K562 (cell line): ENCODE measurements at places on chromosomes 16 and 17.
A peak's percentile ranks its signal among the peaks of the same experiment; 100 is the strongest.

DNA sequence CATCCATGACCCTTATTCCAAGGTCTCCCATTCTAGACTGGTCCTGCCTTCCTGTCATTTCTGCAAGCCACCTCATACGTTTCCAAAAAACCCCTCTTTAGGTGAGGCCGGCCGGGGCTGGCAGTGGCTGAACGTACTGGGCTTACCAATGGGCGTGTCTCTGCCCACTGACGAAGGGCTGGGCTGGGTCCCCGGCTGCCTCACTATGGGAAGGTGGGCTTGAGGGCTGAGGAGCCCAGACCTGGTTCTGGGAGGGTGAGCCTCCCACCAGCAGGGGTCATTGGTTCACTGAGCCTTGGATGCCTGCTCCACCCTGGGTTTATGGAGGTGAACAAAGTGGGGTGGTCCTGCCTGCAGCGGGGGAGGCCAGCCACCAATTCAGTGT, 19.9 kb downstream of the KDM8 start:
- no peak for DNase-seq

DNA sequence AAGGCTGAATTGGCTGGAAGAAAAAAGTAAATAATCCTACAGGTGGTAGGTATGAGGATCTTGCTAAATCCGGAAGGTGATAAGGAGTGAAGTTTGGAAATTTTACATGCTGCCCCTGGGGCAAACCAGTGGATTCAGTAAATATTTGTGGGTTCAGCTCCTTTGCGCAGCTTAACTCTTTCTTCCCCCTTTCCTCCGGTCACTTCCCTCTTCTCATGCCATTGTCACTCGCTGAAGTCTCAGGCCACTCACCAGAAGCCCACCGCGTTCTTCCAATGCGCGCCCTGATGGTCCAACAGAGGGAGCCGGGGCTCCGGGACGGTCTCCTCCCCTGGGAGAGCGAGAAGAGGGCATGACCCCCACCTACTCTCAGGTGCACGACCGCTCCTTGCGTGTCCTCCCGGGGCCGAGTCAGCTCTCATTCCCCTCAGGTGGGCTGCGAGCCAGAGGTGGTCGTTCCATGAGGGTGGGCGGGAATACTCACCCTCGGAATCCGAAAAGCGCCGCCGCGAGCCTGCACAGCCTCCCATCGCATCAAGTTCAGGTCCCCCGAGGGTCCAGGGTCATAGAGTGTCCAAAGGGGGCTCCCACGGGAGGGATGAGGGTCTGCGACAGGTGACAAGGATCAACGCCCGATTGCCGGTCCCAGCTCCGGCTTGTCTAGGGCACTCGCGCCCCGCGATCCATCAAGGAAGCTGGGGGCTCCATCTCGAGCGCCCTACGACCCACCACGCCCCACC, 474 bp downstream of the CLN3 start:
- DNase-seq, result peak; percentile 74

GRCh38 chr16:856811-857210, 56.3 kb upstream of the GNG13 start:
- DNase-seq, result no peak

DNA sequence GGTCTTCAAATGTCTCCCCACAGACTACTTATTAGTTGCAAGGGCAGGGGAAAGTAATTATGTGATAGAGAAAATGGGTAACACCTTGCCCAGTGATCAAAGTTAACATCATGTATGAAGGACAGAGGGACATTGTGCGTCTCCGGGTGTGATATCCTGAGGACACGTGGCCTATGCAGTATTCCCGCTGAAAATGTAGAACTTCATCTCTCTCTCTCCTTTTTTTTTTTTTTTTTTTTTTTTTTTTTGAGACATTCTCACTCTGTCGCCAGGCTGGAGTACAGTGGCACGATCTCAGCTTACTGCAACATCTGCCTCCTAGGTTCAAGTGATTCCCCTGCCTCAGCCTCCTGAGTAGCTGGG, 7.9 kb upstream of the CUEDC1 start:
- no peak for DNase-seq

DNA sequence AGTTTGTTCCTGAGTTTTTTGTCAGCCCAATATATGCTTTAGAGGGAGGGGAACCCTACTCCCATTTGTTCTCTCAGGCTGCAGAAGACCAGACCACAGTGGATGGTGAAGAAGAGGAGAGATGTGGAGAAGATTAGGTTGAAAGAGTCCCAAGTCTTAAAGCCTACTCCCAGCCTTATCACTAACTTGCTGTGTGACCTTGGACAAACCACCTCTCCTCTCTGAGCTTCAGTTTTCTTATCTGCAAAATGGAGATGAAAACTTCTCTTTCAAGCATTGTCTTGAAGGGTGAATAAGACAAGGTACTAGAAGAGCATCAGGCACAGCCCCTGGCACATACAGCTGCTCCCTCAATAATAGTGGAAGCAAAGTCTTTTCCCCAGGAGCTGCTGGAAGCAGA, 15.1 kb upstream of the LHX1 start:
- DNase-seq, result no peak
